Ureter (tissue), 1 donor: ENCODE measurements at places on chromosomes 7 and 10.

DNA sequence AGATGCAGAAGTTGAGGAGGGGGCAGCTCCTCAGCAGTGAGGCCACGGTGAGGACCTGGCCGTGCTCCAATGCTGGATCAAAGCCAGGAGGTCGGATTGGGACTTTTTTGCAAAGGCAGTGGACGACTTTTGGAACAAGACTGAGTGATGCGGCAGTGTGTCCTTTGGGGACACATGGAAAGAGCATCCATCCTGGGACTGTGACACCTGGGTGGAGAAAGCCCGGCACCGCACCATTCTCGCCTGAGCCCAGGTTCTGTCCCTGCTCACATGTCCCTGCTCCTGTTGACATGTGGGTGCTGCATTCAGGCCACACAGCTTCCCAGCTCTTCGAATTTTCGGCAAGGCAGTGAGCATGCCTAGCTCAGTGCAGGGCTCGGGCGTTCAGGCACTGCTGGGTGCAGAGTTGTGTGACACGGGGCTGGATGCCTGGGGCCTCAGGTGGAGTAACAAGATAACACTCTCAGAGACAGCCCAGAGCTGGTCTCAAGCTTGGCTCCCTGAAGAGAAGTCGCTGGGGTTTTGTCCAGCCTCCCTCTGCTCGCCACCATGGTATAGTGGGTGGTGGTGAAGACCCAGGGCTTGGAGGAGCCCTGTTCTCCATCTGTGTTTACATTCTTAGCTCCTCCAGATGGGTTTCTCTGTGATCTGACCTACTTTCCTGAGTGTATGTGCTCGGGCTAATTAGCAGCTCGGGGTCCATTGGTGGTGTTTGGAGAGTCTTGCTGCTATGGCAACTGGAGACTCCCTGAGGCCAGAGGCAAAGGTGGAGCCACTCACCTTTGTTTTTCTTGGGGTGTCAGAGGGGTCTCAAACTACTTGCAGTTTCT lies 111.7 kb upstream of the BTBD16 start:
- DNase-seq: no peak

DNA sequence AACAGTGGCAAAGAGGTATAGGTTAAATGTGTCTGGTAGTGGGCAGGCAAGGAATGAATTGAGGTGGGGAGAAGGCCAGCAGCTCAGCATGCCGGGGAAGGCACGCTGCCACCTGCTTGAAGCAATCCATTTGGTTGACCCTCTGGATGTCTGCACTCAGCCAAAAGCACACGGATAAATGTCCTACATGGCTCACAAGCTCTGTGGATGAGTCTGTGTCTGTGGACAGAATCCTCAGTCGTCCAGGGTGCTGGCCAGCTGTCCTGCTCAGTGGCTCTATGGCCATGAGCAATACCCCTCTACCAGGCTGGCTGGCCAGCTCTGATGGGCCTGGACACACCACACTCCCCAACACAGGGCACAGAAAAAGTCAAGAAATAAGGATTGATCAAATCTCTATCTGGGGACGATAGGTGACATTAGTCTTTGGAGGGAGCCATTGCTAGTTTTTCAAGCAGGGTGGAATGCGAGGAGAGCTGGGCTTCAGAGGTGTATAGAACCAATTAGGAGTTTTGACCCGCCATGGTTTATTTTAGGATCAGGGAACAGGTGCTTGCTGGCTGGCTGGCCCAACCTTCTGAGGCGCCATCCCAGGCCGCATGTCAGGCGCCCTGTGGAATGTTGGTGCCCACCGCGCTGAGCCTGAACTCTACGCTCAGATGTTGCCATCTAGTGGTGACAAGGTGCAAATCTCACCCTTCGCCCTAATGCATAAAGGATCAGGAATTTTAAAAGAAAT lies 493.4 kb downstream of the TNS3 start:
- peak; percentile 58 for DNase-seq

DNA sequence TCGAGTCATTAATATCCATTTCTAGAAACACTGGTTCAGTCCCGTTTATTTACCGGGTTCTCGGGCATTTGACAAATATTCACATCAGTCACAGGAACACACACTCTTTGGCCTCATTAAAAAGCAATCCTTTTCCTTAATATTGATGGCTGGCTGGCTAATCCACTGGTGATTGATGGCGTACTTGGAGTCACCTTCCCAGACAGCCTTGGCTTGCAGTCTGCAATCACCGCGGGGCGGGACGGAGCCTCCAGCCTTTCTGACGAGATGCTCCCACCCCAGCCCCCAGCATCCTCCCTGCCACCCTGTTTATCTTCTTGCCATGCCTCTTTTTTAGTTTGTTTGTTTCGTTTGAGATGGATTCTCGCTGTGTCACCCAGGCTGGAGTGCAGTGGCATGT lies 36.6 kb downstream of the SRRM3 start:
- DNase-seq: no peak

DNA sequence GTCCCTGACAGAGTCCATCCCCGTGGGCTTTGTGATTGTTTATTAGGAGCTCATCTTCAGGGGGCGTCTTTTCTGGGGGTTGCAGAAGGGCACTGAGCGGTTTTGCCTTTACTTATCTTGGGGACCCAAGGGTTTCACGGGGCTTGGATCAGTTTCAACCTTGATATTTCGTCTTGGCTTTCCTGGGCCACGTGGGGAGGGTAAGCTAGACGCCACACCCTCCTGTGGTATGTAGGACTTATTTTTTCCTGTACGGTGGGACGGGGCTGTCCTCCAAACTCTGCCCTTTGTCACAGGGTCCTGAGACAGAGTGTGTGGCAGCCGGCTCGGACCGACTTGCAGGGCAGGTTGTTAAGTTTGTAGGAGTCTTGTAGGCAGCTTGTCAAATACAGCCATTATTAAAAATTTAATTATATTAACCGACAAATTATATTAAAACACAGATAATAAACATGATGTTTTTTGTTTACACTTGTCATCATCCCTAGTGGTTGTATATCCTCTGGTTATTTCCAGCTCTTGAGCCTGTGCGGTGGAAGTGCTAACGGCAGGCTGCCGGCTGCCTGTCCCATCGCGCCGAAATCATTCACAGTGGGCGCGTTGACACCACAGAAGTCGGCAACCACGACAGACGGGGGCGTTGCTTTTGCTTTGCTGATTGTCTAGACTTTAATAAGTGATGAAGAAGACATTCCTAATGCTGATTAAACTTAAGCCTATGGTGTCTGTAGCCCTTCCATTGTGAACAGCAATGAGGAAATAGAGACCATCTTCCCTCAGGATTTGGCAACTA lies 193.2 kb downstream of the DNAJB6 start:
- peak; percentile 18 for DNase-seq

DNA sequence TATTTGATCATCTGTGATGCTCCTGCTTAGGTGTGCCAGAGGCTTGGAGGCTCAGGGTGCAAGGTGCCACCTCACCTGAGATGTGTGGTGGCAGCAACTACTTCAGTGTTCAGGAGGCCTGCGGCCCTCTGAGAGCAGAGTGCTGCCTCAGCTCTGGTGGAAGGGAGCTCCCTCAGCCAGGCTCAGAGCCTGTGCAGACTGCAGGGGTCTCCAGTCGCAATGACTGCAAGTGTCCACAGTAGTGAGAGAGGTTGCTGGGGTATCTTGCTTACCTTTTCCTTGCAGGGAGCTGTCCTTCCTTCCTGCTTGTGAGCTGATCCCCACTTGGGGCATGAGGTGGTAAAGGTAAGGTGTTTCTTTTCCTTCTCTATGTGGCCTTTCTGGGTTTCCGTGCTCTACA lies 131.0 kb upstream of the GAD2 start:
- DNase-seq: no peak

DNA sequence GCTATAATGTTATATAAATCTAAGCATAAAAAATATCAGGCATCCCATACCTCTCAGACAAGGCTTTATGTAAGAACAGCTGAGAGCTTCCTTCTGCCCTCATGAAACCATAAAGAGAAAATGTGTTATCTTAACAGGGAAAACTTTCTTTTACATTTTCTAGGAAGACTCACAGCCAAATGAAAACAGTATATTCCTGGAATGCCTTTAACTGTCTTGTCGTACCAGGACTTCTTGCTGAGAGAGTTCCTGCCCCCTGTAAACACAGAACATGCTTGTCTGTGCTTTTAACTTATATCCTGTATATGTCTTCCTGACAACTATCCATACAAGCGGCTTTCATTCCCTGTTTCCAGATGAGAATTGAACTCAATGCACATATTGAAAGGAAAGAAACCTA lies 64.8 kb upstream of the AHR start:
- DNase-seq: no peak

GRCh38 chr10:118047157-118047719 lies 497 bp upstream of the RAB11FIP2 start:
- no peak for DNase-seq

DNA sequence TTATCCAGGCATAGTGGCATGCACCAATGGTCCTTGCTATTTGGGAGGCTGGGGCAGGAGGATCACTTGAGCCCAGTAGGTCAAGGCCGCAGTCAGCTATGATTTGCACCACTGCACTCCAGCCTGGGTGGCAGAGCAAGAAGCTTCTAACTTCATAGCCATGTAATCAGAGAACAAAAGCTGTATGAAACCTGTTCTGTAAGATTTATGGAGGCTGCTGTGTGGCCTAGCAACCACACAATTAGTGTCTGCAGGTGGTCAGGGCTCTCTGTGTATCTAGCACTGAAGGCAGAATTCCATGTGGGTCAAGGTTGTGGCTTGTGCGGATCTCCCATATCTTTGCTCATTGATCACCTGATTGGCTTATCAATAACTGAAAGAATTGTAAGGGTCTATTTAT lies 221.5 kb upstream of the FOXK1 start:
- no peak for DNase-seq

DNA sequence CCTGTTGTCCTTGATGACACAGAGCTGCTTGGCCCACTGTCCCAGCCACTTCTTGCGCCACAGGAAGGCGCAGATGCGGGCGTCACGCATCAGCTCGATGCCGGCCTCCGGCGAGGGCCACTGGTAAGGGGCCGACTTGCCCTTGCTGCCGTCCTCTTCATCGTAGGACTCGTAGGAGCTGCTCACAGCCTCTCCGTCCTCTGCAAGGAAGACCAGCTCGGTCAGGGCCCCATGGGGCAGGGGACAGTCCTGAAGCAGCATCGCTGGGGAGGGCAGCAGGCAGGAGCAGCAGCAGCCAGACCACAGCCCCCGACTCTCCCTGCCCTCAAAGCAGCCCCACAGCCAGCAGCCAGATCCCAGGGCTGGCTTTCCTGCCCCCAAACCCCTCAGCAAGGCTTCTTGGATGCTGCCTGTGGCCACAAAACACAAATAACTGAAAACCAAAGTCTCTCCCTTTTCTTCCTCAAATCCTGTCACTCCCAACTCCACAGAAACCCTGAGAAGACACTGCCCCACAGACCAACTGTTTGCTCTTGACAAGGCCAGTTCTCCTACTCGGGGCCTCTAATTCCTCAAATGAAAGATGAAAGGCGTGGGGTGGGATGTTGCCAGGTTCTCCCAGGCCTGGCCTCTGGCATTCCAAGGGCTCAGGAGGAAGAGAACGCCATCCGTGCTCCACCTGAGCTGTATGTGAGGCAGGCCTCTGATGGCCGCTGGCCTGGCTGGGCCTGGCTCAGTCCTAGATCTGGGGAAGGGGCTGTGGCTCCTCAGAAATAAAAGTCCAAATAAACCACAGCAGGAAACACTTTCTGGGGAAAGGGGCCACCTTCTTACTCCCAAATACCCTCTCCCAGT lies 76.7 kb downstream of the VWA2 start:
- no peak for DNase-seq

DNA sequence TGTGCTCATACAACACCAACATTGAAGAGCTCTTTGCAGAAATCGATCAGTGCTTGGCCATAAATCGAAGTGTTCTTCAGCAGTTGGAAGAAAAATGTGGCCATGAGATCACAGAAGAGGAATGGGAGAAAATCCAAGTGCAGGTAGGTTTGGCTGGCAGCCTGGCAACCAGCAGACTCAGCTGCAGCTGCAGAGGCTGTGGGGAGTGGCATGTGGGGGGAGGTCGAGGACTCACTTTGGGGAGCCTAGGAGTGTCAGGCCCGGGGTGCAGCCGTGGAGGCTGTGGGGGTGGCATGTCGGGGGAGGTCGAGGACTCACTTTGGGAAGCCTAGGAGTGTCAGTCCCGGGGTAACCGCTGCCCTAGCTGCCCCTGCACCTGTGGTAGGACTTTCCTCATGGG lies 35.1 kb downstream of the RNF32 start:
- DNase-seq: no peak
